ENCODE measurements at places on chromosomes 5 and 9. TPM values are rescaled to one million over a fixed set of nuclear protein-coding genes. Genes with fewer than 3 reads are reported as not detected.

Gene PAEP
- total RNA-seq: not detected

Gene SIT1
- 1.3 TPM for total RNA-seq

Gene UAP1L1
- total RNA-seq: 28.1 TPM

Gene SMIM32
- not detected for total RNA-seq

Gene PKD2L2
- not detected for total RNA-seq

Gene SPINK4
- not detected for total RNA-seq

Gene OSMR
- 141 TPM for total RNA-seq

Gene FOXD4
- 0.32 TPM for total RNA-seq

Gene EPB41L4B
- 48.6 TPM for total RNA-seq

Gene SLC45A2
- not detected for total RNA-seq

Gene SLCO6A1
- not detected for total RNA-seq

Gene ENHO
- total RNA-seq: not detected

Gene GPR151
- not detected for total RNA-seq

Gene HSPA5
- total RNA-seq: 286 TPM

Gene MOB3B
- total RNA-seq: 3.8 TPM

Gene TLN1
- total RNA-seq: 622 TPM

Gene TXN
- total RNA-seq: 237 TPM

Gene DDX4
- not detected for total RNA-seq

Gene PCDHGA3
- 2.2 TPM for total RNA-seq

Gene PCDHA1
- not detected for total RNA-seq

Gene DCTN4
- 75.5 TPM for total RNA-seq

Gene CCNO
- not detected for total RNA-seq

Gene C9orf152
- total RNA-seq: not detected

Gene POMT1
- 17.3 TPM for total RNA-seq

Gene PDLIM4
- 23.1 TPM for total RNA-seq

Gene INSL4
- total RNA-seq: not detected

Gene ST8SIA4
- 17.5 TPM for total RNA-seq

Gene SCGB3A2
- total RNA-seq: not detected

Gene CCNJL
- 0.80 TPM for total RNA-seq

Gene ANKRD34B
- total RNA-seq: 0.10 TPM

Gene ZNF354C
- total RNA-seq: 4.5 TPM
